ENCODE measurements at places on chromosomes 3 and 15. TPM values are rescaled to one million over a fixed set of nuclear protein-coding genes. Genes with fewer than 3 reads are reported as not detected.

DNA sequence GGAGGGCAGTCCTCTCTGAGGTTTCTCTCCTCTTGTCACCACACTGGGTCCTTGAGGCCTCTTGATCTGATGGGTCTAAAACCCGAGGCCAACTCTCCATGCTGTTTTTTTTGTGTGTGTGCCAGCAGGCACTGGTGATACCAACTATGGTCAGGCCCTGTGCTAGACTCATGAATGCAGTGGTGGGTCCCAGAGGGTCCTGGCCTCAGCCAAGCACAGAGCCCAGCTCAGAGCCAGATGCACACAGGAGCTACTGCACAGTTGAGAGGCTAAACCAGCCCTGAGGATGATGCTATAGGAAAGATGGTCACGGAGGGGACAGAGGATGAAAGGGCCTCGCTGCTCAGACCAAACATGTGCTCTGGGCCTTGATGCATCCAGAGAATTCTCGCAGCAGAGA, 33.5 kb downstream of the RAB6B start:
- H3K4me3 ChIP-seq, result no peak overlapping the region
- H3K36me3 ChIP-seq, result no peaks in the 10 kb centered on the region
- DNase-seq, result no peak
- H3K27ac ChIP-seq, result no peak overlapping the region
- no peaks in the 10 kb centered on the region for H3K27me3 ChIP-seq

- H3K36me3 ChIP-seq, result no peaks in the 10 kb centered on the region
- H3K27me3 ChIP-seq, result no peaks in the 10 kb centered on the region
- H3K27ac ChIP-seq, result no peak overlapping the region
- no peak for DNase-seq
- H3K4me3 ChIP-seq, result no peak overlapping the region
- no peaks in the 10 kb centered on the region for H3K4me1 ChIP-seq
These were observed 65.0 kb downstream of the FRMD4B start for GRCh38 chr3:69320871-69321271.

GRCh38 chr3:170532573-170532972, 53.3 kb downstream of the SLC7A14 start:
- H3K36me3 ChIP-seq, result no peaks in the 10 kb centered on the region
- no peak for DNase-seq
- no peak overlapping the region for H3K4me3 ChIP-seq
- H3K4me1 ChIP-seq, result no peaks in the 10 kb centered on the region

DNA sequence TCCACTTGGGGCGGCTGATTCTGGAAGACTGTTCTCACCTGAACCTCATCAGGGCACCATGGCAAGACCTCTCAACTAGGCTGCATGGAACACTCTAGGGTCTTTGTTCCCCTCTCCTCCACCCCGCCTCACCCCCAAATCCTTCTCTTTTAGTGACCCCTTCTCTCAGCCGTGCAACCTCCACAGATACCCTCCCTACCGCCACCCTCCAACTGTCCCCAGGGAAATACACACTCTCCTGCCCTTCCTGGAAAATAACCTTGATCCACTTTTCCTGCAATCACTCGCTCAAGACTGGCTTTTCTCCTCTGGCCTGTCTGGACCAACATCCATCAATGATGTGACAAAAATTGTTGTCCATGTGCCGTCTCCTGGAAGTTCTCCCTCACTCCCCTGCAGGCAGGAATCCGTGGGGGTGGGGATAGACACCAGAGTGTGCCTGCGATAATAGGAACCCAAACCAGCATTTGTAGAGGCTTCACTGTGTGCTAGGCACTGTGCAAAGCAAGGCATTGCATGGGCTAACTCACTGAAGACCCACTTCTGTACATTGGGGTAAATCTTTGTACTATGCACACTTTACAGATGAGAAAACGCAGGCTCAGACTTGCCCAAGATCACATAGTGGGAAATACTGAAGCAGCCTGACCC, 160.1 kb upstream of the UBE2E1 start:
- H3K4me3 ChIP-seq, result no peak overlapping the region
- DNase-seq, result no peak

DNA sequence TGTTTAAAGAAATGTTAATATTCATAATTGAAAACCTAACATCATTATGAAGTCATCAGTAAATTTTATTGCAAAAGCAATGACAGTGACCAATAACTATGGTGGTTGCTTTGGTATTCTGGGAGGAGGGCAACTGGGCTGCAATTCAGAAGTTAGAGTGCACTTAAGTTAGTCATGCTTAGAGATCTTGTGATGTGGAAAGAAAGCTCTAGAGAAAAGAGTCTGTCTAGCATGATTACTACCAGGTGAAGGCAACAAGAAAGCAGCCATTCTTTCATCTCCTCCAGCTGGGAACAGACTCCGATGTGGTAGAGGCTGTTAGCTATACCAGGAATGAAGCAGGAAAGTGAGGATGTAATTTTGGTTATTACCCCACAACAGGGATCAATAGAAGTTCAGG, 625.6 kb downstream of the SI start:
- H3K27ac ChIP-seq, result peak overlapping the region; percentile 70
- H3K4me3 ChIP-seq, result peak overlapping the region; percentile 4
- H3K27me3 ChIP-seq, result no peaks in the 10 kb centered on the region
- no peaks in the 10 kb centered on the region for H3K36me3 ChIP-seq

DNA sequence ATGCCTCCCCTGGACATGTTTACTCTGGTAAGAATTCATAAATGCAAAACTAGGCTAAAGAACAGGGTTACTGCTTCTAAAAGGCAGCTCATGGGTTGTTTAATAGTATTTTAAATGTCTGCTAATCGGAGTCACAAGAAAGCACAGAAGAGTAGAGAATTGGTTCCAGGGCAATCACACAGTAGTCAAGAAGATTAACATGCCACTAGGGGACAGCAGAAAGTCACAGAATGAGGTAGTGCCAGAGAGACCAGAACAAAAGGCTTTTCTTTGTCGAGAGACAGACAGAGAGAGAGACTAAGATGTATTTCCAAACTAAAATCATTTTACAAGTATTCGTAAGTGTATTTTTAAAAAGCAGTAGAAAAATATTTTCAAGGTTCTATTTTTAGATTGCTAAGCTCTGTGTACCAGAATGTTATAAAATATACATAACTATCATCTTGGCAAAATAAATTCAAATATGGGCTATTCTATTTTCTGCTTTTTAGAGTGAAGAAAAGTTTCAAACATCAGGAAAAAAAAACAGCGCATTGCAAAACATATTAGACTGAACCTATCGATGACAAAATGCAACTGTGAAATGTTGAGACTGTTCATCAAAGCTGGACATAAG, 78.3 kb upstream of the CDIN1 start:
- peak; percentile 29 for DNase-seq
- H3K36me3 ChIP-seq, result no peaks in the 10 kb centered on the region
- peaks cover 3% of the 10 kb centered on the region for H3K4me1 ChIP-seq
- peak overlapping the region; percentile 24 for H3K27ac ChIP-seq
- H3K4me3 ChIP-seq, result no peak overlapping the region

DNA sequence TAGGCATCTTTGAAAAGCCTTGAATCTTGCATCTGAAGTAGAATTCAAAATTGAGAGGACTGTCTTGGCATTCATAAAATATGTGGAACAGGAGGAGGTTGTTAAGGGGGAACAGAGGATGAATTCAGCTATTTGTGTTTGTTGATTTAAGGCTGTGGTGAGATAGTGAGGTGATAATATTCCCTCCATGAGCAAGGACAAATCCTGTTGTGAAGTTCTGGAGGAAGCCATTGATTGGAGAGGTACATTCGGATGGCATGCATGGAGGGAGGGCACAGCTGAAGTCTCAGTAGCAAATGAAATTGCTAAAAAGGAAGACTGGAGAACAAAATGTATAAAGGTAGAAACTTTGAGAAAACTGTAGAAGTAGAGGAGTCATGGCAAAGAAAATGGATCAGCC, 443.8 kb downstream of the NLGN1 start:
- H3K4me1 ChIP-seq, result no peaks in the 10 kb centered on the region
- DNase-seq, result no peak
- no peaks in the 10 kb centered on the region for H3K27me3 ChIP-seq
- H3K36me3 ChIP-seq, result no peaks in the 10 kb centered on the region
- no peak overlapping the region for H3K27ac ChIP-seq

GRCh38 chr3:50164984-50165909, 10.1 kb downstream of the SEMA3F start:
- DNase-seq, result peak; percentile 70
- peaks cover 50% of the 10 kb centered on the region for H3K4me1 ChIP-seq
- H3K27ac ChIP-seq, result peak overlapping the region; percentile 81
- H3K27me3 ChIP-seq, result no peaks in the 10 kb centered on the region
- no peak overlapping the region for H3K4me3 ChIP-seq

- no peaks in the 10 kb centered on the region for H3K36me3 ChIP-seq
- DNase-seq, result no peak
- H3K27me3 ChIP-seq, result no peaks in the 10 kb centered on the region
- no peak overlapping the region for H3K27ac ChIP-seq
- H3K4me1 ChIP-seq, result no peaks in the 10 kb centered on the region
- no peak overlapping the region for H3K4me3 ChIP-seq
These were observed 11.8 kb upstream of the UACA start for GRCh38 chr15:70775160-70775559.

GRCh38 chr15:70098153-70098460, 390 bp upstream of the TLE3 start:
- no peaks in the 10 kb centered on the region for H3K4me1 ChIP-seq
- peak overlapping the region; percentile 51 for H3K4me3 ChIP-seq
- no peaks in the 10 kb centered on the region for H3K36me3 ChIP-seq
- no peaks in the 10 kb centered on the region for H3K27me3 ChIP-seq

GRCh38 chr3:49351521-49352011, 6.6 kb downstream of the GPX1 start:
- no peak overlapping the region for H3K4me3 ChIP-seq
- DNase-seq, result no peak
- no peaks in the 10 kb centered on the region for H3K27me3 ChIP-seq
- no peaks in the 10 kb centered on the region for H3K36me3 ChIP-seq

GRCh38 chr3:65732051-65732935, 306.4 kb downstream of the MAGI1 start:
- DNase-seq, result peak; percentile 15
- H3K4me3 ChIP-seq, result no peak overlapping the region
- no peaks in the 10 kb centered on the region for H3K4me1 ChIP-seq

GRCh38 chr15:47717036-47717612, at the start of gene SEMA6D:
Gene SEMA6D, plus strand, starts transcription at chr15:47717505. Its CDS starts 42,294 bp downstream, at chr15:47759799.
- no peaks in the 10 kb centered on the region for H3K4me1 ChIP-seq
- H3K36me3 ChIP-seq, result no peaks in the 10 kb centered on the region
- H3K27me3 ChIP-seq, result no peaks in the 10 kb centered on the region
- peak within 1 kb of the TSS; percentile 55 for H3K4me3 ChIP-seq
- DNase-seq, result peak; percentile 22
- H3K27ac ChIP-seq, result peak within 1 kb of the TSS; percentile 67

DNA sequence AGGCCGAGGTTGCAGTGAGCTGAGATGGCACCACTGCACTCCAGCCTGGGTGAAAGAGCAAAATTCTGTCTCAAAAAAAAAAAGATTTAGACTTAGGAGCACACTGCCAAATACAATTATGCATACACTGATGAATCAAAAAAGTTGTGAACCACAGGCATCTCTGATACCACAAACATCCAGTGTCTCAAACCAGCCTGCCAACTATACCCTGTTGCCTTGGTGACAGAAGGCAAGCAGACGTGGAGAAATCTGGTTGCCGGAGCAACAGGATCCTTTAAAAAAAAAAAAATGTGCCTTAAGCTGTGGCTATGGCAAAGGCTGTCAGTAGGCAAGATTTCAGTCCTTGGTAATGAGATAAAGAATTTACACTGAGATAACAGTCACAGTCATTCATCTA, 202.3 kb downstream of the NEK10 start:
- H3K27ac ChIP-seq, result no peak overlapping the region
- no peaks in the 10 kb centered on the region for H3K4me1 ChIP-seq
- H3K4me3 ChIP-seq, result no peak overlapping the region
- H3K27me3 ChIP-seq, result no peaks in the 10 kb centered on the region
- DNase-seq, result no peak

DNA sequence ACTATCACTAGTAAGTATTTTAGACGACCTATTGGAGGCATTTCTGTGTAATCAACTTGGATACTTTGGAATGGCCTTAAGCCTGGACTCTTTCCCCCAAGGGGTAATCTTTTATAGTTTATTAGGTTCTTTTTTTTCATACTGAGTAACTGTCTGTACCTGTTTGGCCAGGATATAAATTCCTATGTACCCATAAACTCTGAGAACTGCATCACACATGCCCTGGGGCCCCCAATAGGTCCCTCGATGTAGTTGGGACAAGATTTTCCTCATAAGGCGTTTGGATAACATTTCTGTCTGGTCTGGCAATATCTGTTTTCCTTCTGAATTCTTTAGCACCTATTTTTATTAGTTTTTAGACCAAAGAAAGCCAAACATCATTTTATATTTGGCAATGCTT, 86.4 kb upstream of the WNT7A start:
- no peak overlapping the region for H3K4me3 ChIP-seq
- no peaks in the 10 kb centered on the region for H3K27me3 ChIP-seq
- DNase-seq, result no peak
- H3K4me1 ChIP-seq, result no peaks in the 10 kb centered on the region
- H3K36me3 ChIP-seq, result no peaks in the 10 kb centered on the region

GRCh38 chr3:8457039-8457438, 44.6 kb upstream of the LMCD1 start:
- DNase-seq, result no peak
- H3K36me3 ChIP-seq, result no peaks in the 10 kb centered on the region
- no peak overlapping the region for H3K27ac ChIP-seq
- no peak overlapping the region for H3K4me3 ChIP-seq
- no peaks in the 10 kb centered on the region for H3K4me1 ChIP-seq

GRCh38 chr3:162200836-162201235, 704.2 kb downstream of the OTOL1 start:
- H3K4me1 ChIP-seq, result no peaks in the 10 kb centered on the region
- H3K4me3 ChIP-seq, result no peak overlapping the region
- no peak overlapping the region for H3K27ac ChIP-seq
- no peak for DNase-seq
- H3K36me3 ChIP-seq, result no peaks in the 10 kb centered on the region

- no peaks in the 10 kb centered on the region for H3K36me3 ChIP-seq
- DNase-seq, result peak; percentile 53
- peak overlapping the region; percentile 53 for H3K4me3 ChIP-seq
- H3K4me1 ChIP-seq, result no peaks in the 10 kb centered on the region
- H3K27me3 ChIP-seq, result no peaks in the 10 kb centered on the region
- H3K27ac ChIP-seq, result peak overlapping the region; percentile 67
These were observed 683 bp upstream of the CPEB1 start for GRCh38 chr15:82647835-82648256.

- peaks cover 11% of the 10 kb centered on the region for H3K4me1 ChIP-seq
- H3K4me3 ChIP-seq, result no peak overlapping the region
- no peaks in the 10 kb centered on the region for H3K27me3 ChIP-seq
- no peaks in the 10 kb centered on the region for H3K36me3 ChIP-seq
These were observed 25.7 kb downstream of the TGFBR2 start for GRCh38 chr3:30632065-30632464.

GRCh38 chr3:130935761-130936492, 42.0 kb downstream of the ATP2C1 start:
- no peak for DNase-seq
- no peak overlapping the region for H3K4me3 ChIP-seq
- no peaks in the 10 kb centered on the region for H3K4me1 ChIP-seq

The FLNB gene
- 167 TPM for total RNA-seq

The ACTC1 gene
- total RNA-seq, result not detected

The TNIK gene
- 20.3 TPM for total RNA-seq

The SCN5A gene
- total RNA-seq, result 3.2 TPM

The SLC9C1 gene
- total RNA-seq, result not detected

The TTC21A gene
- 16.3 TPM for total RNA-seq

The SLC2A2 gene
- not detected for total RNA-seq

The PROS1 gene
- total RNA-seq, result 38.8 TPM

The INO80 gene
- 30.6 TPM for total RNA-seq

Data from uterus (tissue), 4 donors.